ENCODE measurements at places on chromosomes 2 and 18. TPM values are rescaled to one million over a fixed set of nuclear protein-coding genes. Genes with fewer than 3 reads are reported as not detected.
A peak's percentile ranks its signal among the peaks of the same experiment; 100 is the strongest.

DNA sequence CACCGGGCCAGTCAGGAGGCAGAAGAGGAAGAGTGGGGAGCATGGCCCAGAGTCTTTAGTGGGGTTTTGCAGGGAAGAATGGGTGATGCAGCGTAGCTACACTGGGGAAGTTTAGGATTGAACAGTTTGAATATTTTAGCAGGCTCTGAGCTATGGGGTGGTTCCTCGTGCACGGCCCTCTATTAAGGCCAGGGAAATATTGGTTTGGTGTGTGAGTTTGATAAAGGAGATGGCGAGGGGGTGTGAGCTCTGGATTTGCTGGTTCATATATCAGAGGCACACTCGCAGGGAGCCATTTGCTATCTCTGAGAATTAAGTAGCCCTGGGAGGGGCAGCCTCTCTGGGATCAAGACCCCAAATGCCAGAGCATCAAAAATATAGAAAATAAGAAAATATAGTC is 50.1 kb downstream of the BOLA3 start:
- DNase-seq = no peak

The CIAO1 gene
- polyA plus RNA-seq = 60.7 TPM

DNA sequence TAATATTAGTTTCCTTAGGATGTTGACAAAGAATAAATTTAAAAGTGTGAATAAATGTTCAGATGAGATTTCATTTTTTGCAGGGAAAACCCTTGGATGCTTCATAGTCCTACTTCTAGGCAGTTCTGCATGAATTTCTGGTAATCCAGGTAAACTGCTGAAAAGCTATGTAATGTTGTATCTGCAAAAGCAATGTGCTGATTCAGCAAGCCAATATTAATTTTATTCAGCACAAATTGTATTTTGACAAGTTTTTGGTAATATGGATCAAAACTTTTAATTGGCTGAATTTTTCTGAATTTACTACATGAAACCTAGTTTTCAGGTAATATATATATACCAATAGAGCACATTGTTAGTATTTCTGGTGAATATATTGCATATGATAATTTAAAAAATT is 17.8 kb upstream of the RBBP8 start:
- no peak for DNase-seq

GRCh38 chr2:234075518-234075915 is 25.0 kb downstream of the SPP2 start:
- no peak for DNase-seq

- DNase-seq = no peak
Observed at GRCh38 chr2:120293096-120294007, 40.7 kb downstream of the RALB start.

GRCh38 chr2:190533968-190534309 is 583 bp downstream of the NEMP2 start:
- no peak for DNase-seq

- no peak for DNase-seq
Observed at GRCh38 chr2:120323214-120323613, 22.7 kb upstream of the INHBB start.

The ERMN gene
- polyA plus RNA-seq = 0.08 TPM

The RTN4 gene
- 216 TPM for polyA plus RNA-seq

- DNase-seq = no peak
Observed at GRCh38 chr18:6746386-6746960, 17.0 kb downstream of the ARHGAP28 start.

The ALPG gene
- not detected for polyA plus RNA-seq

GRCh38 chr2:230721712-230722111 is 9.1 kb downstream of the CAB39 start:
- no peak for DNase-seq

GRCh38 chr2:45607701-45608100 is 3.4 kb downstream of the SRBD1 start:
- no peak for DNase-seq

GRCh38 chr2:39119732-39120520 is 925 bp downstream of the SOS1 start:
- peak; percentile 71 for DNase-seq

DNA sequence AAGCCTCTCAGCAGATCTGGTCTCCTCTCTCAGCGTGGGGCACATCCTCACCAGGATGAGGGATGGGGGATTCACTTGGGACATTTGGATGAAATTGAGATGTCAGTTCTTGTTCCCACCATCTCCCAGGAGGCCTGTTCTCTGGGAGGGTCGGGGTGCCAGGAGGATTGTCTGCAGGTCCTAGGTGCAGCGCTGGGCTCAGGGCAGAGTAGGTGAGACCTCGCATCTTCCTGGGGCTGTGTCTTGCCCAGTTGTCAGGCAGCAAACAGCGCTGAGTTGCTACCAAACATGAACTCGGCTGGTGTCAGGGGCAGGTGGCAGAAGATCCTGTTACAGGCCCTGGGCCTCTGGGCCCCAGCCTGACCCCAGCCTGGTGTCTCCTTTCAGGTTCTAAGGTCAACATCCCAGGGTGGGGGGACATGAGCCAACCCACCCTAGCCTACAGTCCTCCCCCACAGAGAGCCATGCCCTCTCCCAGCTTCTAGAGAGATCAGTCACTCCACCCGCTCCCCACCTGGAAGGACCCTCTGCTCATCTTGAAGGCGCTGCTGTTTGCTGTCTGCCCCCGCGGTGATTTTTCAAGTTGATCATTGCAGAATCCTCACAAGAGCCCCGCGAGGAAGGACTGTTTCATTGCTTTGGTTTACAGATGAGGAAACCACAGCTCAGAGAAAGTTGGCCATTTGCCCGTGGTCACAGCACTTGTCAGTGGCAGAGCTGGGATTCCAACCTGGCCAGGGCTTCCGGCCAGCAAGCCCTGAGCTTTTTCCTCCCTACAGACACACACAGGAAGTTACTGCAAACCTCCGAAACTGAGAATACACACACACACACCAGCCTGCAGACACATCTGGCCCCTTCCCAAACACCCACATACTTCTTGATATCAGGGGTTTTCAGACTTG is 83.9 kb downstream of the STPG4 start:
- DNase-seq = no peak

DNA sequence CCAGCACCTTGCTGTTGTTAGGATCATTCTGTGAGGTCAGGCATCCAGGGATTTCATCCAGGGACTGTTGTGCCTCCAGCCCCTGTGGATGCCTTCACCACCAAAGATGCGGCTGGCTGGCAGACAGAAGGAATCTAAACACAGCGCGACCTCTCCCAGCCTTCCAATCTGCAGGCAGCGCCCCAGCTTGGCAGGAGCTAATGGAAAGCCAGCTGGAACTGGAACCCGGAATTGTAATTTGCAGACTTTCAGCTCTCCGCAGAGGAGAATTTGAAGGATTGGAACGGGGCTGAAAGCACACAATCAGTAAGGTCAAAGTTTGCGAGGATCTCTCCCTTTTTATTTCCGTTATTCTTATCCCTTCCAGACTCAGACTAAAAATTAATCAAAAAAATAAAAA is 127.8 kb downstream of the TRIB2 start:
- no peak for DNase-seq

DNA sequence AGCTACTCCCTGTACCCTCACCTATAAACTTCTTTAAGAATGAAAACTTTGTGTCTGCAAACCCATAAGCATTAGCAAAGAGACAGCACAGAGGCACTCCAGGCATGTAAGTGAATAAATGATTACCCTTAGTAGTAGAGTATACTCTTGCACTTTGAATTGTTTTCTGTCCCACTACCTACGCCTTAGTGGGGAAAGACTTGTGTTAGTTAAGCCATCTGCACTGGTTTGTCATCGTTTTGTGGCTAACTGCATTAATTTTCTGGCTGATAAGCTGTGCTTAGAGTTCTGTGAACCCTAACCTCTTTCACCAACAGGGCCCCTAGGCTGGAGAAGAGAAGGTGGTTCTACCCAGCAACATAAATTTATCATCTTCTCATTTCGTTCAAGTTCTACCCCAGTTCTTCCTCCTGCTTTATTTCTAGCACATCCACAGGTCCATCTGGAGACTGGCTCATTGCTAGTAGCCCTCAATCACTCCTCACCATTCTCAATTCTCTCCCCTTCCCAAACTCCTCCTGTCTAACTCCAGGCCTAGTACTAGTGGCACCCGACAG is 710 bp downstream of the LMAN2L start:
- no peak for DNase-seq

DNA sequence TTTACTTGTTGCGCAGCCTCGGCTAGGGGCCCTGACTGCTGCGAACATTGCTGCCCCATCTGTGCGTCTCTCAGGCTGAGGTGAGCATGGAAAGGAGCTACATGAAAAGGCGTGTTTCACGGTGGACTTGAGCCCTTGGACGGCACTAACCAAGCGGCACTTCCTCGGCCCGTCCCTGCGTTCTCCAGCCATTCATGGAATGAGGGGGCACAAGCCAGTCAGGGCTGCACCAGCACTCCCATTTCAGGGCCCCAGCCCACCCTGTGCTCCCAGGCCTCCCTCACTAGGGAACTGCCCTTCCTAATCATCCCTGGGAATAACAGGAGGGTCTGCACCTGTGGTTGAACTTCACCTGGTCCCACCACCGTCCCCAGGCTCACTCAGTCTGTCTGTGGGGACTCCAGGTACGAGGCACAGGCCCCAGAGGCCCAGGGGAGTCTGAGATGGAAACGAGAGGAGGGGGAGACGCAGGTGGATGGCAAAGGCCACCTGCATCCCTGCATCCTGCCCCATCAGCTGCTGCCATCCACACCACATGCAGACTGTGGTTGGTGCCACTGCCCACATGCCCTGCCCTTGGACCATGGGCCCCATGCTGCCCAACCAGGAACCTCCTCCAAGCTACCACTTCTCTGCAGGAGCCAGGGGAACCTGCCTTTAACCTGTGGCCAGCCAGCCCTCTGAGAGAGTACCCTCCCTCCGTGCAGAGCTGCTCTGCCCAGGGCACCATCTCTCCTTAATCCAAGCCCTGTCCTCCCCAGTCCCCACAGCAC is 99.7 kb downstream of the EIPR1 start:
- DNase-seq = no peak

- no peak for DNase-seq
Observed at GRCh38 chr18:63346480-63347183, 20.4 kb downstream of the KDSR start.

The NRP2 gene
- 57.4 TPM for polyA plus RNA-seq

- DNase-seq = no peak
Observed at GRCh38 chr2:217521820-217522219, 481.0 kb downstream of the TNS1 start.

The FIGN gene
- polyA plus RNA-seq = 7.9 TPM

DNA sequence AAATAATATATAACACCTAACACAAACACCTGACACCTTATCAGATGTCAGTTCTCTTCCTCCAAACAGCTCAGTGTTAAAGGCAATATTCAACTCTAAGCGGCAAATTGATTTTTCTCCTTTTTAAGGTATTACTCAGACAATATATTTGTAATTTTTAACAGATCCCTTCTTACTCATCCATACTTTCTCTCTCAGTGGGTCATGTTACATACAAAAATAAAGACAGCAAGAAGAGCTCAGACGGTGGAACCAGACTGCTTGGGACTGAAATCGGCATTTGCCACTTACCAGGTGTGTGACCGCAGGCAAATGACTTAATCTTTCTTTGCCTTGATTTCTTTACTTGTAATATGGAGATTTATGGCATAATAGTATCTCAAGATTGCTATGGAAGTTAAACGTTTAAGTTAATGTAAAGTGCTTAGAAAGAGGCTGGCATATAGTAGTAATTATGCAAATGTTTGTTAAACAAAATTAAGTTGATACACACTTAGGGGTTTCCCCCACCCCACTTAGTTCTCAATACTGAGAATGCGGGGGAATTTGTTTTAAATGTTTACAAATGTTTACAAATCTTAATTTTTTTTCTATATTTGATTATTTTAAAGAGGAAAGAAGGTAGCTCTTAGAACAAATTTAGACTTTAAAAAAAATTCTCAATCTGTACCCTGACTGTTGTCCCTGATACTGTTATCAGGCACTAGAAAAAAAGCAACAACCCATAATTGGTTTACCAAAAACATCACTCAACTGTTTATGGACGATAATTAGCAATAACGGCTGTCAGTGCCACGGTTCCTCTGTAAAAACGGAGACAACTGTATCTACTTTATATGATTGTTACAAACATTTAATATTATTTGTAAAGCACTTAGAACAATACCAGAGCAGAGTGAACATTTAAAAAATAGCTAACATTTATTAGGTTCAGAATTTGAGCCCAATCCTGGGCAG is 25.6 kb downstream of the MAP3K2 start:
- DNase-seq = no peak

GRCh38 chr2:112645310-112646101 is at the start of gene SLC20A1:
Gene SLC20A1, plus strand, starts transcription at chr2:112645939. Its CDS starts 890 bp downstream, at chr2:112646829.
- DNase-seq = peak; percentile 94

DNA sequence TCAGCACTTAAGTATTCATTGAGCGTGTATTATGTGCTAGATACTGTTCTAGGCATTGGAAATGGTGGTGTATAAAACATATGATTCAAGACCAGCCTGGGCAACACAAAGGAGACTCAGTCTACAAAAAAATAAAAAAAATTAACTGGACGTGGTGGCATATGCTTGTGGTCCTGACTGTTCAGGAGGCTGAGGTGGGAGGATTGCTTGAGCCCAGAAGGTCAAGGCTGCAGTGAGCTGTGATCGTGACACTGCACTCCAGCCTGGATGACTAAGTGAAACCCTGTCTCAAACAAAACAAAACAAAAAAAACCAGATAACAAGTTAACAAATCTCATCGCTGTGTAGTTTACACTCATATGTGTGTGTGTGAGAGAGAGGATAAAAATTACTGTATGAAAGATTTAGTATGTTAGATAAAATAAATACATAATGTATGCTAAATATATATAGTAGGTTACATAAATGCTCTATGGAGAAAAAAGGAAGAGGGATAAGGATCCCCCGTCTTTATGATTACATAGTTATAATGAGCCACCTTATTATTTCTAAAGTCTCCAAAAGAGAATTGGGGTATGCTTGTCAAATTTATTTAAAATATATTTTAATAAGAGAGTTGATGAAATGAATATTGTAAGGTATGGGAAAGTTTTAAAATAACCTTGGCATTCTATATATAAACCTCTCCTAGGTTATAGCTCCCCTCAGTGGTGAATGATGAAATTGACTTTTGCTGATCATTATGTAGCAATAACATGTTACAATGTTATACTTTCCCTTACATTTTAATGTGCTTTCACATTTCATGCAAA is 69.2 kb downstream of the EHBP1 start:
- DNase-seq = peak; percentile 59

GRCh38 chr2:54088719-54089118 is 26.7 kb upstream of the ACYP2 start:
- no peak for DNase-seq

The SLC19A3 gene
- polyA plus RNA-seq = 26.2 TPM

Measured in left lung (tissue), 14 donors.